Stimulated activated CD8-positive, alpha-beta memory T cell treated with anti-CD3 and anti-CD28 coated beads, Interleukin-15, amount 100 ng/mL, for 4 hours (primary cell): ENCODE measurements at places on chromosomes 11 and 22.

- DNase-seq: no peak
These were observed 17.2 kb upstream of the BMAL1 start for GRCh38 chr11:13260201-13260962.

DNA sequence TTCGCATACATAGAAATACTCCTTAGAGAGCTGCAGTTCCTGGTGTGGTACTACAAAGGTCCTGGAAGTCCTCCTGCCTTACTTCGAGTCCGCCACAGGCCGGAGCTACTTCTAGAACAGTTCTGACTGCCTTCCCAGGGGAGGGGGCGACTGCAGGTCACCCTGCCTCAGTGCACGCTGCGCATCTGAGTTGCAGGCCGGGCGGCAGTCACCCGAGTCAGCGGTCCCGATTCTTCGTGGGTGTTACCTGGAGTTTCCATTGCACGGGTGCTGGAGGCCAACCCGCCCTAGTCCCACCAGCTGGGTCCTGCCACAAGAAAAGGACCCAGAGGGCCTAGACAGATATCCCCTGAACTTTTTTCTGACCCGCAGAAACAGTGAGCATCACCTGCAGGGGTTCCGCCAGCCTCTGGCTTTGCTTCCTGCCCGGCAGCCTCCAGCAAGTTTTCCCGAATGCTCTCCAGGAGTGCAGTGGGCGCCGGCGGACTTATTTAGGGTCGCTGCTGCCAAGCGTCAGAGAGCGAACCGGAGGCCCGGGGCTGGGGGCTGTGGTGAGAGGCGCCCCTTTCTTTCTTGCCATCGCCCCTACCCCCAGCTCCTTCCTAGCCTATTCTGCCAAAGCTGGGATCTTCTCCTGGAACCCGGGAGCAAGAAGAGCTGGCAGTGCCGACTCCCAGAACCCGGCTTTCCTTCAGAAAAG, 1.7 kb upstream of the CALCB start:
- no peak for DNase-seq

GRCh38 chr11:122717264-122717867, 61.8 kb downstream of the UBASH3B start:
- no peak for DNase-seq

- DNase-seq: no peak
These were observed 83.6 kb upstream of the PRR5 start for GRCh38 chr22:44618400-44618799.

- no peak for DNase-seq
These were observed 33.9 kb downstream of the ANO1 start for GRCh38 chr11:70112017-70112434.

DNA sequence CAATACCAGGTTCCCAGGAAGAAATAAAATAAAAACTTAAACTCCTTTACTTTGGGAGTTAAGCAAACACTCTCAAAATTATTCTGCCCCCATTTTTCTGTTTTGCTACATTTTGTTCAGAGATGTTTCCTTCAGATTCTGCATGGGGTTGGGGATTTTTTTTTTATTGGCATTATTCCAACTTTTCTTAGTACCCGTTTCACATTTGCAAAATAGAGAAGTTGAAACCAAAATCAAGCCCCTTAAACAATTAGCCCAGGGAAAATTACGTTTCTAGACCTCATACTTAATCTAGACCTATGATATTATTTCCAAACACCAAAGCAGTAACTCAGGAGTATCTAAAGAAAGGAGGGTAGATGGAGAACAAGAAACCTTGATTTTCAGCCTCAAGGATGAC, 20.6 kb upstream of the MS4A7 start:
- DNase-seq: no peak

- no peak for DNase-seq
These were observed 95.0 kb downstream of the PDHX start for GRCh38 chr11:35011389-35011788.

- DNase-seq: no peak
These were observed 568.7 kb downstream of the ETS1 start for GRCh38 chr11:128018692-128019091.

GRCh38 chr11:58531865-58532341, 24.0 kb upstream of the OR5B21 start:
- DNase-seq: no peak
